Stimulated activated naive CD4-positive, alpha-beta T cell (primary cell): ENCODE measurements at places on chromosomes 4 and X.
A peak's percentile ranks its signal among the peaks of the same experiment; 100 is the strongest.

GRCh38 chr4:134756421-134756820, 554.8 kb upstream of the PABPC4L start:
- no peak for DNase-seq

DNA sequence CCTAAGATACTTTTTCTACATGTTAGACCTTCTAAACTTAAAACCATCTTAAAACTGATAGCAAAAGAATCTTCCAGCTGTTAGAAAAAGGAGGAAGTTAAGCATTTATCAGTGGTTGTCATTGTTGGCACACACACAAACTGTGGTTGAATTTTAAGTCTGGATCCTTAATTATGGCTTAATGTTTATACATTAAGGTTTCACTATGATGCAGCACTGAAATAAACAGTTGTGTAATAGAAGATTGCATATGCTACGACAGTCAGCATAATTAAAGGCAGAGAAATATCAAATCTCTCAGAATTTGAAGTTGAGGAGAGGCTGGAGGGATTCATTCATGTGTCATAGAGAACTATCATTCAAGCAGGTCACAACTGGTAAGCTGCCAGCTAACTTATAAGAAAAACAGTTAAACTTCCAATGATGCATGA, 32.3 kb downstream of the ADGRA3 start:
- no peak for DNase-seq

DNA sequence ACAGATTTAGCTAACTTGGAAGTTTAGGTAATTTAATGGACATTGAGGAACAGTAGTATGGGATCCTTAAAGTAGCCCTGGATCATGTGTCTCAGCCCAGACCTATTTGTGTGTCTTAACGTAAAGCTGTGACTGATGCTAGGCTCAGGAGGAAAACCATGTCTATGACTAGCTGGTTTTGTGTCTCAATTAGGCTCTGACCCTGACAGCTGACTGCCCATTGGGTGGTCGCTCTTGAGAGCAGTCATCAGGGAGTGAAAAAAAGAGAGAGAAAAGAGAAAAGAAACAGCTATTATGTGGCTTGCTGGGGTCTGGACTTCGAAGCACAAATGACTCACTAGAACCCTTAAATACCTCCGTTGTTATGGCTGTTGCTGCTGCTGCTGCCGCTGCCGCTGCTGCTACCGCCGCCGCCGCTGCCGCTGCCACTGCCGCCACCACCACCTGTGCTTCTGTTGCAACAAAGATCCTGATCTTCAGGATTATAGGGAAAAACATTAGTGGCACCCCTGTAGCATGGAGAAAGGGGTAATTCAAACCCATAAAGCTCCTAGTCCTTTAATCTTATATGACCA, 70.7 kb downstream of the GSPT2 start:
- no peak for DNase-seq

- DNase-seq, result no peak
Measured at GRCh38 chr4:74904509-74905065, 28.3 kb upstream of the PARM1 start.

GRCh38 chrX:74277846-74278245, 26.1 kb upstream of the ZCCHC13 start:
- no peak for DNase-seq

DNA sequence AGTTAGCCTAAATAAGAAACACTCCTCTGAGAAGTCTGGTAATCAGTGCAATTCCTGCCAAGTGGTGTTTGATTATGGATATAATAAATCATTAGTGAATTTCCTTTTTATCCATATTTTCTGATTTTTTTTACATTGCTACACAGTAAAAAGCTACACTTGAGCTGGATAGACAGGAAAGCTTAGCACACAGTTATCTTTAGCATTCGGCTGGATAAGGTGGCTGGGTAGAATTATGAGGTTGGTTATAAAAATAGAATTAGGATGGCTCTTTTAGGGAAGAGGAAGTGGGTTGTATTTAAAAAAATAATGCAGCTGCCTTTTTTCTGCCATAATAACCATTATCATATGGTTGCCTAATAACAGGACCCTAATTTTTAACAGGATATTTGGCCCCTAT, 460.6 kb downstream of the NAF1 start:
- no peak for DNase-seq

DNA sequence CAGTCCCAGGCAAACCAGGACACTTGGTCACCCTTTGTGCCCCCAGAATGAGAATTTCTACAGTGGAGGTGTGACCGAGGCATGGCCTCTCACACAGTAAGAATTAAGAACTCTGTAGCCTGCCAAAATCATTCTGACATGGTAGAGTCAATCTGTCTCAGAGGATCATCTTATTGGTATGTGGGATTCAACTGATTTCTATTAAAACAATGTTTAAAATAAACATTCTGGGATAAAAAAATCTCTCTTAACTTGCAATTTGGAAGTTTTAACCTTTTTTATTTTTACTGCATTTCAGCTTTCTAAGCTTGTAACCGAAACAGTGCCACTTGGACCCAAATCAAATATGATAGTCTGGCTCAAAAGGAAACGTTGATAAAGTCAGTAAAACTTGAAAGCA, 165.4 kb upstream of the LDB2 start:
- no peak for DNase-seq

GRCh38 chr4:80173401-80173800, 23.9 kb upstream of the PRDM8 start:
- peak; percentile 40 for DNase-seq

- no peak for DNase-seq
Measured at GRCh38 chrX:18895189-18895951, 88.5 kb downstream of the PHKA2 start.

DNA sequence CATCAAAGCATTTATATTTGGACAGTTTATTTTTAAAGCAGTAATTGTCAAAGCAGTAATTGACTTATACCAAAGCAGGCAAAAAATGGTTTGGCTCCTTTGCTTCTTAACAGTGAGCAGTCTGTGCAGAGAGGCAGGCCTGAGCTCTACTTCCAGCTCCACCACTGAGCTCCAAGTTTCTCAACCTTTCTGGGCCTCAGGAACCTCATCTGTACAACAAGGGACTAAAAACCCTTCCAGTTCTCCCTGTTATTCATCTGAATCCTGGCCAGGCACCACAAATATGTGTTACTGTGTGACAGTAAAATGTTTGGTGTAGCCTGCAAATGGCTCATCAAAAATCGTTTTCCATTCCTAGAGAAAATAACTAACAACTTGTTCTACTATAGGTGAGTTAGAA, 88.7 kb upstream of the TTC29 start:
- DNase-seq, result no peak

GRCh38 chrX:39426101-39426500, 624.8 kb downstream of the MID1IP1 start:
- no peak for DNase-seq

GRCh38 chr4:142352712-142353111, 493.4 kb downstream of the INPP4B start:
- no peak for DNase-seq

DNA sequence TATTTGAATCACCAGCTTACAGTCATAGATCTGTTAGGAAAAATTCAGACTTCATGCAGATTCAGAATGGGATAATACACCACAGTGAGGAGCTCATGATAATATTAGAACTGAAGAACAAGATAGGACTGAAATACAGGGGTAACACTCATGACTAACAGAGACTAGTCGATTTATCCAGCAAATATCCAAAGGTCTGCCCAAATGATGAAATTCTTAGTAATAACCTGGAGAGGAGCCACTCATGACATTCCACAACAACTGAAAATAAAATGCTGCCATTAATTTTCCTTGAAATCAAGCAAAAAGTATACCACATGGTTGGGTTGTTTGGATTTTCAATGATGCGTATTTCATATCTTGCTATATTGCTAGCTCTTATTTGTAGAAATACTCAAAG, 903.7 kb upstream of the ADGRL3 start:
- no peak for DNase-seq

- DNase-seq, result no peak
Measured at GRCh38 chr4:170259631-170260153, 169.9 kb upstream of the AADAT start.

- DNase-seq, result no peak
Measured at GRCh38 chrX:122046226-122046625, 998.8 kb downstream of the GLUD2 start.

DNA sequence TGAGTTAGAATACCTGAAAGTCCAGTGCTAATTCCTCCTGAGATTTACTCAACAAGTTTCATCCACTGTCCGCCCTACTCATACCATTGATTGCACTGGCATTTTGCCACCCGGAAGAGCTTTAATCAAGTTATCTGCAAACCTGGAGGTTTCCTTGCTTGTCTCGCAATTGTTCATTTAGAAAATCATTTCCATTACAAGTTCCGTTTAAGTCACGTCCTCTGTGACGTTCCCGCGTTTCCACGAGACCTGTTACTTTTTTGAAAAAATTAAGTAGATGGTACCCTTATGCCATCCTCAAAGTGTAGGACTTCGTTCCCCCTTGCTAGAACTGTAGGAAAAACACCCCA, 761 bp upstream of the FRYL start:
- DNase-seq, result peak; percentile 56

DNA sequence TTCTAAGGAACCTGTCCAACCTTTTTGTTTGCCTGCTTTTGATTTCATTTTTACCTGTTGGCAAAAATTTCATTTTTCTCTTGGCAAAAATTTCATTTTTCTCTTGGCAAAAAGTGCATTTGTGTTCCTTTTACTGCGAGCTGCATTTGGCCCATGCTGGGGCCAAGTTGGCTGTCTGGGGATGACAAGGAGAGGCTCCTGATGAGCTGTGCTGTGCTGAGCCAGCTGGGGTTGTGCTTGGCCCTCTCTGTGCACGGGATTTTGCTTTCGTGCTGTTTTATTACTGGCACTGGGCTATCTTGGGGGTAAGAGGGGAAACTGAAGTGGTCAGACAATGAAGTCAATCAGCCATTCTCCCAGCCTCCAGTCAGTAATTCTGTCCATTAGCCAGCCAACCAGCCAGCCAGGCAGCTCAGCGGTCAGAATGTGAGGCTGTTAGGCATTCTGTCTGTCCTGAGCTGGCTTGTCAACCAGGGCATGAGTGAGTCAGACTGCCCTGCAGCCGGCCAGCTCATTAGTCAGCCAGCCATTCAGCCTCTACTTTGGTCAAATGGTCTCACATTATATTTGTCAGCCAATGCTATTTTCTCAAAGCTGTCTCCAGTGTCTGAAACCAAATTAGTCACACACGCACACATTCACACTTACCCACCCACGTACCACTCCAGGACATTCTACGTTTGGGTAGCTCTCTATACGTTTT, 56.9 kb upstream of the PRPS1 start:
- DNase-seq, result no peak

- no peak for DNase-seq
Measured at GRCh38 chr4:46073778-46074177, 50.1 kb downstream of the GABRG1 start.

GRCh38 chr4:127149086-127149485, 483.7 kb upstream of the INTU start:
- DNase-seq, result no peak

- no peak for DNase-seq
Measured at GRCh38 chr4:8280158-8280875, 10.8 kb downstream of the HTRA3 start.

DNA sequence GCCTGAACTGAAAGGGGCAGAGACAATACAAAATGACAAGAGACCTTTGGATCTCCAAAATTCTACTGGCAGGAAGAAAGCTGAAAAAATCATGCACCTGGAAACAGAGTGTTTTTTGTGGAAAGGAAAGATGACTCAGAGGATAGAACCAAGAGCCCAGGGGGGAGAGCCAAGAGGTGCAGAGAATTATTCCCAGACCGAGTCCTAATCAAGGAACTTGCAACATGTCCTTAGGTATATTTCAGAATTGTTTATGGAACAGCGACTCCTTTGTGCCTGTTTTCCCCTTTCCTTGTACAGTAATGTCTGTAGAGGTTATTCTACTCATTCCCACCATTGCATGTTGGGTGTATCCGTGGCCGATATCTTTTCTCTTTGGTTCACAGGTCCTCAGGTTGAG, 71.7 kb downstream of the YIPF6 start:
- DNase-seq, result no peak

DNA sequence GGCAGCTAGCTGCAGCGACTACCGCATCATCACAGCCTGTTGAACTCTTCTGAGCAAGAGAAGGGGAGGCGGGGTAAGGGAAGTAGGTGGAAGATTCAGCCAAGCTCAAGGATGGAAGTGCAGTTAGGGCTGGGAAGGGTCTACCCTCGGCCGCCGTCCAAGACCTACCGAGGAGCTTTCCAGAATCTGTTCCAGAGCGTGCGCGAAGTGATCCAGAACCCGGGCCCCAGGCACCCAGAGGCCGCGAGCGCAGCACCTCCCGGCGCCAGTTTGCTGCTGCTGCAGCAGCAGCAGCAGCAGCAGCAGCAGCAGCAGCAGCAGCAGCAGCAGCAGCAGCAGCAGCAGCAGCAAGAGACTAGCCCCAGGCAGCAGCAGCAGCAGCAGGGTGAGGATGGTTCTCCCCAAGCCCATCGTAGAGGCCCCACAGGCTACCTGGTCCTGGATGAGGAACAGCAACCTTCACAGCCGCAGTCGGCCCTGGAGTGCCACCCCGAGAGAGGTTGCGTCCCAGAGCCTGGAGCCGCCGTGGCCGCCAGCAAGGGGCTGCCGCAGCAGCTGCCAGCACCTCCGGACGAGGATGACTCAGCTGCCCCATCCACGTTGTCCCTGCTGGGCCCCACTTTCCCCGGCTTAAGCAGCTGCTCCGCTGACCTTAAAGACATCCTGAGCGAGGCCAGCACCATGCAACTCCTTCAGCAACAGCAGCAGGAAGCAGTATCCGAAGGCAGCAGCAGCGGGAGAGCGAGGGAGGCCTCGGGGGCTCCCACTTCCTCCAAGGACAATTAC, 1.4 kb downstream of the AR start:
- DNase-seq, result no peak

DNA sequence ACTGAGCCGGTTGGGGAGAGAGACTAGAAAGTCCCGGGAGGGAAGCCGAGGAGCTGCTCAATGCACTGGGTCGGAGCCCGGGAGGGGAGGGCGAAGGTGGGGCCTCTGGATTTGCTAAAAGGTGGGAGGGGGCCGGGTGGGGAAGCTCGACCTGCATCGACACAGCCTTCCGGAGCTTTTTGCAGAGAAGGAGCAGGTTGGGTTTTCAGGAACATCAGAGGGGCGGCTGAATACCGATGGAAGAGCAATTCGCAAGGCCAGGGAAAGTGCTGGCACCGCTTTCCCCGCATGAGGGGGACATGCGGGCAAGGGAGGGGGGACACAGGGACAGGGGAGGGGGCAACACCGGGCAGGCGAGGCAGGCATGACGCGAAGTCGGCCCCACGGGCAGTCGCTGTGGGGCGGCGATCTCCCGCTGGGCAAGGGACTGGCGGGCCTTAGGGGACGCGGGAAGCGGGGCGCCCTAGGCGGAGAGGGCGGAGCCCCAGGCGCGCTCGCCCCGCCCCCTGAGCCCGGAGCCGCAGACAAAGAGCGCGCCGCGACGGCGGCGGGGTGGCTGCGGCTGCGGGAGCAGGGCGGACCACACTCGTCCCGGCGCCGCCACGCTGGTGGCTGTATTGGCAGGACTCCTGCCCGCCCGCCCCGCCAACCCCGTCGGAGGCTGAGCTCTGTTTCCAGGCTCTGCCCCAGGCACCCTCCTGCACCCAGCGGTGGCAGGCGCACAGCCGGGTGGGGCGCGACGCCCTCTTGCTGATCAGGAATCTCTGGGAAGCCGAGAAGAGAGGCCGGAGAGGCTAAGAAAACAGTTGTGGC, 11.6 kb downstream of the PDZD4 start:
- DNase-seq, result peak; percentile 42
